GM12865 (cell line): ENCODE measurements at places on chromosomes 4 and X.

DNA sequence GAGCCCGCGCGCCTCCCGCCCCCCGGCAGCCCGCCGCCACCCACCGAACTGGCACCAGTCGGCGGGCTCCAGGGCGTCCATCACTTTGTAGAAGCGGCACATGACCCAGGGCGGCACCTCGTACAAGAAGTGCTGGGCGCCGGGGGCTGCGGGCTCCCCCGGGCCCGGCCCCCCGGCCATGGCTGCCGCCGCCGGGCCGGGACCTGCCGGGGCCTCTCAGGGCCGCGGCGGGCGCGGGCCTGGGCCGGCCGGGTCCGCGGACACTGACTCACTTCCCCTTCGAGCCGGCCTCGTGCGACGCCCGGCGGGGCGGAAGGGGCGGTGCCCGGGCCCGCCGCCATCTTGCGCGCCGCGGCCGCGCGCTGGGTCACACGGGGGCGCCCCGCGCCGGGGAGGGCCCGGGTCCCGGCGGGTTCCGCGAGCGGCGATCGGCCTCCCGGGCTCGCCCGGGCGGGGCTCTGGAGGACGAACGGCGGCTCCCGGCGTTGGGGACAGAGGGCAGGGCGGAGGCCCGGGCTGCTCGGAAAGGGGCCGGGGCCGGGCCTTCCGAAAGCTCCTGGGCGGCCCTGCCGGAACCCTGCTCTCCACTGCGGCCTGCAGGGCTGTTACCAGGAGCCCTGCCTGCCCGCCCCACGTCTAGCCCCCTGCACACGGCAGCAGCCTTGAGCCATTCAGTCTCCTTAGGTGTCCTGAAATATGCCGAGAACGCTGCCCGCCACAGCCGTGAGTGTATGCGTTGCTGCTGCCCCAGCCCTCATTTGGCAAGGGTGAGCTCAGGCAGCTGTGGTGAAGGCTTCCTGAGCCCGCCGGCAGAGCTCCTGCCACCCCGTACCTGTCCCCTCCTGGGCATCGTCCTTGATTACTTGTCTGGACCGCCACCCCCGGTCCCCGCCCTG, at the start of gene IRAK1:
Gene IRAK1 (minus strand): TSS at position 270 of the 896 bp plus-strand sequence. CDS start 90 bp downstream, at position 180.
- DNase-seq = peak; percentile 69

GRCh38 chr4:117907646-117908045, 126.6 kb upstream of the NDST3 start:
- DNase-seq = no peak

- peak; percentile 3 for DNase-seq
Observed at GRCh38 chrX:120561634-120562568, 1.1 kb upstream of the CUL4B start.

DNA sequence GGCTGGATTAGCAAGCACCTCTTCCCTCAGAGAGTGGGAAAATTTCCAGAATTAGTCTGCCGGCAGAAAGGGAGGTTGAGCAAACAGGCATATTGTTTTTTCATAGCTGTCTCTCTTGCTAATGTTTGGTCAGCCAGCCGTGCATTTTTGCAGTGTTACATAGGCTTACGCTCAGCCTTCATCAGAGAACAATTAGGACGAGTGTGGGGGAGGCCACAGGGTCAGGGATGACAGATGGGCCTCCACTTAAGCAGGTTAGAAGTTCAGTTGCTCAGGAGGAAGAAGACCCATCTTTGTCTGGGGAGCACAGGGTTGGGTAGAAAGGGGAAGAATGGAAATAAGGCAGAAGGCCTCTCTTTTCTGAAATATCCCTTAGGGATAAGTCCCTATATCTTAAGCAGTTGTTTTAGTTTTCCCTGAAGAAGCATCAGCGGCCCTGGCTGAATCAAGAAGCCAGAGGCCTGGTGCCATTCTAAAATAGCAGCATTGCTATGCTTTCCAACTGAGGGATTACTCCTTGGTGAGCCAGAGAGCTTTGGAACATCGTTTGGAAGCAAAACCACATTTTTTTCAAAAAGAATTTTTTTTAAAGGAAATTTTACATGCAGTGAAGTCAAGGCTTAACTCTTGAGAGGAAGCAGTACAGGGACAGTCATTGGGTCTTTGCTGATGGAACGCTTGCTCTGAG, 118.8 kb downstream of the SMIM20 start:
- no peak for DNase-seq

- DNase-seq = no peak
Observed at GRCh38 chrX:31333165-31333831, 261.5 kb upstream of the FTHL17 start.

- DNase-seq = no peak
Observed at GRCh38 chr4:129326571-129327460, 230.9 kb downstream of the C4orf33 start.
